ENCODE measurements at places on chromosomes 5 and 9.

DNA sequence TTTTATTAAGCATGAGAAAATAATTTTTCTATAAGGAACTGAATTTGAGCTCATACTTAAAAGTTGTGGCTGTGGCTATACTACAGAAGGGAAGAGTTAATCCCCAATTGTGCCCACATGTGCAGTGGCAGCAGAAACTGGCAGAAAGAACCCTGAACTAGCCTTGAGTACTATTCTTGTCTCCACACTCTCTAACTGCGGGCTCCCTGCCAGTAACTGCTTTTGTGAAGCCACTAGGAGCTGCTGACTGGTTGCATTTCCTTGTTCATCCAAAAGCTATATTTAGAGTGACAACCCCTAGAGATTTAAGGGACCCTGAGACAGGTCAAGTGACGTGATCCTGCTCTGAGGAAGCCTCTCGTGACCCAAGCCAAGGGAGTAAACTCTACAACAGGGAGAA, 238.6 kb downstream of the ELAVL2 start:
- no peak for DNase-seq

GRCh38 chr5:64861281-64861680, 92.6 kb downstream of the CWC27 start:
- DNase-seq, result no peak

GRCh38 chr9:88751781-88752180, 216.8 kb downstream of the NXNL2 start:
- DNase-seq, result no peak

- DNase-seq, result no peak
Measured at GRCh38 chr5:149301744-149302380, 30.2 kb downstream of the AFAP1L1 start.

GRCh38 chr5:142789206-142789605, 19.0 kb downstream of the ARHGAP26 start:
- no peak for DNase-seq

DNA sequence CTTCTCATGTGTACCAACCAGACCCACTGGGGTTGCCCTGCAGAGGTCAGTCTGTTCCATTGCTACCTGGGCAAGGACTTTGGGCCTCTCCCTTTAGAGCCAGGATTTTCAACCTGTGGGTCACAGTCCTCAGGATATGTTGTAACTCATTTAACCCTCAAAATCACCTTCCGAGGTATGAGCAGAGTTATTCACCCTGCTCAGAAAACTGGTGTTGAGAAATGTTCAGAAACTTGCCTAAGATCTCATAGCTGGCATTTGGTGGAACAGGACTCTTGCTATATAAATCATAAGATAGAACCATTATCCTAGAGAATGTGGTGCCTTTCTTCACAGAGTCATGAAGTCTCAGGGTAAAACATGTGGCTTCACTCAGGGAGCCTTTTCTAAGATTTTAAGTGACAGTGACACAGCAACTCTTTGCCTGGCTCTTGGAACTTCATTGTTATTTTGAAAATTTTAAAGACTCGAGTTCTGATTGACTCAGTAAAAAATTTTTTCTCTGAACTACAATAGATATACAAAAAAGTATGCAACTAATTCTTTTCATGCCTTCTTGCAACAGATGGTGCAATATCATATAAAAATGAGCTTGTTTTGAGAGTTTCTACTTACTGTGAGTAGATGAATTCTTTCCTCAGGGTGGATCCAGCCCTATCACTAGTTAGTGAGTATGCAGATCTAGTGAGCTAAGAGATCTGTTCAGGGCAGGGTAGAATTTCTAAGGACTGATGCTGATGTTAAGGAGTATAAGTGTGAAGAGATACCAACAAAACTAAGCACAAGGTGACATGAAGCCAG, 29.5 kb downstream of the CAST start:
- DNase-seq, result no peak

DNA sequence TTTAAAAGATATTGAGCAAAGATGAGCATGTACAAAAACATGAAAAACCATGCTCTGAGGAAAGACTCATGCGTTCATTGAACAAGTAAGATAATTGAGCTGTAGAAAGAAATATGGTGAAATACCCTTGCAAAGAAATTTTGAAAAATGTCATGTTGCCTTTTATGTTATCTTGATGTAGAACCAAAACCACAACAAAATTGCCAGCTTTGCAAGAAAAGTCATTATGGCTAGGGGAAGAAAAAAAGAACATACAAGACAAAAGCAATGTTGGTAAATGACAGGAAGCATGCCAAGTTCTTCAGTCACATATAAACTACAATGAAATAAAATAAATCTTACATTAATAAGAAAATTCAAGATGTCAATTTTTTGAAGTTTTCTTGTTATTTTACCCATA, 368.0 kb downstream of the IRX1 start:
- no peak for DNase-seq
